ENCODE measurements at places on chromosomes 12 and 14.

DNA sequence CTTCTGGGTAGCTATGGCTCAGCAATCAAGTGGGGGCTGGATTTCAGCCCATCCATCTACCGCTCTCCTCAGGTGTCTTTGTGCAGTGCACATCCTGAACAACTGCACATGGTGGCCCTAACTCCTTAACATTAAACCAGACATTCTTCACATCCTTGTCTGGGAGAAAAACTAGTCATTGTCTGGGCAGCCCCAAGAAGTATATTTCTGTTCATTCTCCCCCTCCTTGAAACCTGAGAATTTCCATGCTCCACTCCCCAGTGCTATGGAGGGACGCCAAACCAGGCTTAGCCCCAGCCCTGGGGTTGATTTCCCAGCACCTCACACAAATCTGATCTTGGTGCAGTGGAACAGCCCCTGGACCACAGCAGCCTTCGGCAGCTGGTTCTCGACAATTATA, 13.4 kb downstream of the MYL2 start:
- DNase-seq = no peak

- DNase-seq = no peak
These were observed 16.3 kb upstream of the NFYB start for GRCh38 chr12:104154286-104154685.

GRCh38 chr14:104865631-104866441, 768 bp downstream of the CEP170B start:
- DNase-seq = peak; percentile 31

DNA sequence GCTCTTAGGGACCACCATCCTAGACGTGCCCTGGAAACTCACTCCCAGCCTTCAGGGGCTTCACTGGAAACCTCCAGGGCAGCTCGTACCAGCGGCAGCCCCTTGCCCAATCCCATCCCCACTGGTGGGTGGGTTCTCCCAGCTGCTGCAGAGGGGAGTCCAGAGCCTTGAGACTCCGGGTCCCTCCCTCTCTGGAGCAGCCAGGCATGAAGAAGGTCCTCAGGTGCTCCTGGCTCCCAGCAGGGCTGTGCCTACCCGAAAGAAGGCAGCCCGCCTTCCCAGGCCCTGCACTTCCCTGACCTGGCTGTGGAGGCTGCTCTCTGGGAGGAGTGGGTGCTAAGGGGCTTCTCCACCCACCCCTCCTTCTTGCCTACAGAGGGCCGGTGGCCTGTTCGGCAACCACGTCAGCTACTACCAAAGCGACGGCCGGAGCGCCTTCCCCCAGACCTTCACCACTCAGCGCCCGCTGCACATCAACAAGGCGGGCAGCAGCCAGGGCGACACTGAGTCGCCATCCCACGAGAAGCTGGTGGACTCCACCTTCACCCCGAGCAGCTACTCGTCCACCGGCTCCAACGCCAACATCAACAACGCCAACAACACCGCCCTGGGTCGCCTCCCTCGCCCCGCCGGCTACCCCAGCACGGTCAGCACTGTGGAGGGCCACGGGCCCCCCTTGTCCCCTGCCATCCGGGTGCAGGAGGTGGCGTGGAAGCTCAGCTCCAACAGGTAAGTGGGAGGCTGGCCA, 115.5 kb upstream of the FKBP4 start:
- no peak for DNase-seq

- DNase-seq = no peak
These were observed 629.3 kb downstream of the DIO2 start for GRCh38 chr14:79581912-79582576.
